ENCODE measurements at places on chromosomes 11 and 22.

DNA sequence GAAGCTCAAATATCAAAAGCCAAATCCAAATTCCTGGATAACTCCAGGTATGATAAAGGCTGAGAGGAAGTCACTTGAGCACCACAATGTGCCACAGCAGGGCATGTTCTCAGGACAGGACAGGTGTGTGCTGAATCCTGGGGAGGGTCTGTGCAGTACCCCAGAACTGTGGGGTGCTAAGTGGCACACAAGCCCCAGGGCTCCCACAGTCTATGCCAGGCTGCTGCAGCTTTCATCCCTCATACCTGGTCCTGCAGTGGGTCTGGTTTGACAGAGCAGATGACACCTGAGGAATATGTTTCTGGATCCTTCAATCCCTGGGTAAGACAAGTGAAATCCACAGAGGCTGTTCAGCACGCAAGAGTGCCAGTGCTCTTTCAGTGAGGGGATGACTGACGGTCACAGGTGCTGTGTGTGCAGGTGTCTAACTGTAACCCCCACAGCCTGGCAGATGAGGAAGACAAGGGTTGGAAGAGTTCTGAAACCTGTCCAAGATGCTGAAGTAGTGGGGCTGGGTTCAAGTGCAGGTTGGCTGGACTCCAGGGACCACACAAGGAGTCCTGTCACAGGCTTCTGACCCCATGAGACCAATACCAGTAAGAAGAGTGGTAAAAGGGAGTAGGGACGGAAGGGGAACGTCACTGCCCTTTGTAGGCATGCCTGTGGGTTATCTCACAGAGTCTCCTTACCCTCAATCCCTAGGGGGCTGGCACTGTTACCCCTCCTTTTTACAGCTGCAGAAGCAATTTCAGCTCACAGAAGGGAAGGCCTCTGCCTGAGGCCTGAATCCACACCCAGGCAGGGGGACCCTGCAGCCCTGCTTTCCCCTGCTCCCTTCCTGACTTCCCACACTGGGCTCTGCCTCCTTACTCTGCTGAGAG is 14.1 kb downstream of the SERPIND1 start:
- DNase-seq, result no peak

- no peak for DNase-seq
Measured at GRCh38 chr11:34238533-34238932, 119.3 kb downstream of the ABTB2 start.

DNA sequence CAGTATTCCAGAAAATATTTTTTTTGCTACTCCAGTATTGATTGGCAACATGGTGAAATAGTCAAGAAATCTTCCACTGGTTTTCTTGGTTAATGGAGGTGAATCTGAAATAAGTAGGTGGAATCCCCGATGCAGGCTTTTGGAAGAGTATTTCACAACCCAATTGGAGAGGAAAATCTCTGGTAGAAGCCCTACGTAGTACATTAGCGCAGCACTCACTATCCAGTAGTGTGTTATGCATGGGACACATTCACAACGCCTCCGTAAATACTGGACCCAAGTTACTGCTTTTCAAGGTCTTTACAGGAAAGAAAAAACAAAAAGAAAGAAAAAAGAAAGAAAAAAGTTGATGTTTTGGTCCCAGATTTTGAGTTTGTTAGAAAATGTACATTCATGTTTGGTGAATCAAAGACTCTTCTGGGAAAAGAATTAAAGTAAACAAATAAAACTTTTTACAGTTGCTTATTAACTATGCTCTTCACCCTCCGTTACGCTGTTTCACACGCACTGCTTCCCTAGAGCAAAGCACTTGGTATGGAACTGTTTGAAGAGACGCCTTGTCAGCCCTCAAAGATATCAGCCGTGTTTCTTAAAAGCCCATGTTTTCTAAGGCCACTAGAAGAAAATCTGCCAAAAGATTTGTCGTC is 170.4 kb upstream of the CTSC start:
- DNase-seq, result no peak

- no peak for DNase-seq
Measured at GRCh38 chr11:130020323-130020722, 17.7 kb upstream of the PRDM10 start.

DNA sequence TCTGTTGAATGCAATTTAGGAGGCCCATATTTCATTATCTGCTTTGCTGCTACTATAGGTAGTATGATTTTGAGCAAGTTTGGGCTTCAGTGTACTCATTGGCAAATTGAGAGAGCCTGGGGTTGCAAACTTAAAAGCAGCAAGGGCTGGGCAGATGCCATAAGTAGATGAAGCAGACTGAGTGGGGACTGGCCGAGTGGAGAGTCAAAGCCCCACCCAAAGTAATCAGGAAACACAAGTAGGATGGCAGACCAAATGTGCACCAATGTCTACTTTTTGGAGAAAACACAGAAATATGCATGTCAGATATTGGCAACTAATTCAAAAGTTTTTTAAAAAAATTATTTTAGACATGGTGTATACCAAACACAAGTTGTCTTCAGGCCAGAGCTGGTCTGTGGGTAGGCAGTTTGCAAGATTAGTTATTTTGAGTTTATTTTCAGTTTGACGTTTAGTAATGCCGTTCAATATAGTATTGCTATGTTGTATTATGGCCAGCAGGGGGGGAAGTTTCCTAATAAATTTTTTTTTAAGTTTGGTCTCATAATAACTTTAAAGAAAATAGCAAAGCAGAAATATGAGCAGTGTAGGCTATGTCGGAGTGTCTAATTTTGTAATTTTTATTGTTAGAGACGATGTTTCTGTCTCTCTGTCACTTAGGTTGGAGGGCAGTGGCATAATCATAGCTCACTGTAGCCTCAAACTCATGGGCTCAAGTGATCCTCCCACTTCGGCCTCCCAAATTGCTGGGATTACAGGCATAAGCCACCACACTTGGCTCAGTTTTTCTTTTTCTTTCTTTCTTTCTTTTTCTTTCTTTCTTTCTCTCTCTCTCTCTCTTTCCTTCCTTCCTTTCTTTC is 105.1 kb downstream of the HIPK3 start:
- no peak for DNase-seq

- DNase-seq, result no peak
Measured at GRCh38 chr11:45995342-45995734, 72.9 kb downstream of the LARGE2 start.

DNA sequence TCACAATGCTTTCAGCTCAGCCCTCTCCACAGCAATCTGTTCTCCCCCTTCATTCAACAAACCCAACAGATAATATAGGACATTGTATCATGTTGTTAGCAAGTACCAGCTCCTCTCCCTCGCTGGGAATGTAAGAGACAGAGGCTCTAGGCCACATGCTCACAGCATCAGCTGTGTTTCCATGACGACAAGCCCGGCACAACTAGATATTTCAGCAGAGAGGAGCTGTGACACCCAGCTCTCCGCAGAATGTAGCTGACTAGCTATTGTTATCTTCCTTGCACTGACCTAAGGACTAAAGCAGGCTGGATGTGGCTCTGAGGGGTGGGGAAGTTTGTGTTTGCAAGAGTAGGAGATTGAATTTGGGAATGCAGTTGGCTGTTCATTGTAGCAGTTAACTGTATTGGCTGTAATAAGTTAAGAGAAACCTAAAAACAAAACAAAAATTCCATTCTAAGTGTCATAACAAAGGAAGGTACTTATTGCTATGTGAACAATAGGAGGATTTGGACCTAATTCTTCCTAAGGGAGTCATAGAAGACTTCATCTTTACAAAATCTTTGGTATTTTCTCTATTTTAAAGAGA is 28.0 kb upstream of the RRAS2 start:
- DNase-seq, result no peak

DNA sequence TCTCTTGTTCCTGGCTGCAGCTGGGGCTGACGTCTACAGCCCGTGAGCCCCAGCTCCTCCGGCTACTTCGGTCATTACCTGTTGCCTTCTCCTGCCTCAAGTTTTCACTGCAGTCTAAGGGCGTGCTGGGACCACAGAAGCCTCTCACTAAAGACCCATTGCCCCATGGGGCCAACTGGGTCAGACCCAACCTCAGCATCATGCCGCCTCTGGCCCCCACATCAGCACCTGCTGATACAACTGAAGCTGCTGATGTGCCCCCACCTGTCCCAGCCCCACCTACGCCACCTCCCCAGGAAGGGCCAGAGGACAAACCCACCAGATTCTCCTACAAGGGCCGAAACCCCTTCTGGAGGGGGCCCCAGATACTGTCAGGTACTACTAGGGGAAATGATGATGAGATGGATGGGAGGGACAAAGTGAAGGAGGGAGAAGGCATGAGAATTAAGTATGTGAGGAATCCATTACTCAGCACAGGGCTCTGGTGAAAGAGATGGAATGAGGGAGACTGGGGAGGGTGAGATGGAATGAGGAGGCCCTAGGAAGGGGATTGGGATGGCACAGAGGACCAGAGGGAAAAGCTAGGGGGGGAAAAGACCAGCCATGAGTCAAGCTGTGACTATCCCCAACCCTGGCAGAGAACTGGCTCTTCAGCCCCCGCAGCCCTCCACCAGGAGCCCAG is 5.1 kb downstream of the C11orf42 start:
- no peak for DNase-seq

DNA sequence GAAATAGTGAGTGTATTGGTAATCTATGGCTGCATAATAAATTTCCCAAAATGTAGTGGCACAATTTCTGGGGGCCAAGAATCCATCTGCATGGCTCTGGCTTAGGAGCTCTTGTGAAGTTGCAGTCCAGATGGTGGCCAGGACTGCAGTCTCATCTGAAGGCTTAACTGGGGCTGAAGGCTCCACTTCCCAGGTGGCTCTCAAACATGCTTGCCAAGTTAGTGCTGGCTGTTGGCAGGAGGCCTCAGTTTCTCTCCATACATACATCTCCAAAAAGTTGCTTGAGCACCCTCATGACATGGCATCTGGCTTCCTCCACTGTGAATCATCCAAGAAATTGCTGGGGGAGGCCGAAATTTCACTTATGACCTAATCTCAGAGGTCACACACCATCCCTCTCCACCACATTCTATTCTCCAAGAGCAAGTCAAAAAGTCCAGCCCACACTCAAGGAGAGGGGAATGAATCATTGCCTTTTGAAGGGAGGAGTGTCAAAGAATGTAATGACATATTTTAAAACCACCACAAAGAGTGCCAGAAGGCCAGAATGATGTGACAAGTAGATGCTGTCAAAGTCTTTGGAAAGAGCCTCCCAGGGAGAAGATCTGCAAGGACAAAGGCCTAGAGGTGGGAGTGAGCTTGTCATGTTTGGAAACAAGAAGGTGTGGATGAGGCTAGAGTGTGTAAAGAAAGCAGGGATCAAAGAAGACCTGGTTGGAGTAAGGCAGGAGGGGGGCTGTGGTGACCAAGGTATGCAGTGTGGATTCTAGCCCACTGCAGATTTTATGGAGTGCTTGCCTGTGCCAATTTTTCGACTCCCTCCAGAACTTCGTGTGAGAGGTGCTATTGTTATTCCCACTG is 566.2 kb downstream of the MIAT start:
- DNase-seq, result no peak

DNA sequence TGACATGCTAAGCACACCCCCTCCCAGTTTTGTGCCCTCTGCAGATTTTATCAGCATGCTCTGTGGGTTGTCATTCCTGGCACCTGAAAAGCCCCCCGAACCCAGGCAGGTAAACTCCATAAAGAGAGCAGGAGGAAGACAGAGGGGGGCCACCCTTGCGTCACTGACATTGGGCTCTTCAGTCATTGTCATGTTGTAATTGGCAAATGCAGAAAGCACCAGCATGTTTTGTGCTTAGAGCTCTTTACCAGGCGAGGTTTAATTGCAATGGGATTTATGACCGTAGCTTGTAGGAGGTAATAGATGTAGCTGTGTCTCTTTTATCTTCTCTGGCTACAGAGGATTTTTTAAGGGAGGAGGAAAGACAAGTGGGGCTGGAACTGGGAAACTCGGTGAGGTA is 201.7 kb downstream of the GRIK4 start:
- no peak for DNase-seq

DNA sequence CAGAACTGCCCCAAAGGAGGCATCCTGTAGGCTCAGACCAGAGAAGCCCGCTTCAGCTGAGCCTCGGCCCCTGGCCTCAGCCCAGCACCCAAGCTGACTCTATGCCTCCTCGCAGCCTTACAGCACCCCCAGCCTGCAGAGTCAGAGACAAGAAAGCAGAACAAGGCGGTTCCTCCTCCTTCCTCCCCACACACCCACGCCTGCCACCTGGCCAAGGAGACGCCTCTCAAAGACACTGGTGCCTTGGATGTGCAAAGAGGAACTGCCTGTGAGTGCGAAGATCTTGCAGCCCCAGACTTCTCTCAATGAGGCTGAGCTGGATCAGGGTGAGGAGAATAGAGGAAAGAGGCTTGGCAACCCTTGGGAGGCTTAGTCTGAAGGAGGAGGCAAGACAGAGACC is 60.2 kb downstream of the PDE2A start:
- DNase-seq, result no peak

- no peak for DNase-seq
Measured at GRCh38 chr22:49235463-49236300, 592.0 kb downstream of the BRD1 start.

DNA sequence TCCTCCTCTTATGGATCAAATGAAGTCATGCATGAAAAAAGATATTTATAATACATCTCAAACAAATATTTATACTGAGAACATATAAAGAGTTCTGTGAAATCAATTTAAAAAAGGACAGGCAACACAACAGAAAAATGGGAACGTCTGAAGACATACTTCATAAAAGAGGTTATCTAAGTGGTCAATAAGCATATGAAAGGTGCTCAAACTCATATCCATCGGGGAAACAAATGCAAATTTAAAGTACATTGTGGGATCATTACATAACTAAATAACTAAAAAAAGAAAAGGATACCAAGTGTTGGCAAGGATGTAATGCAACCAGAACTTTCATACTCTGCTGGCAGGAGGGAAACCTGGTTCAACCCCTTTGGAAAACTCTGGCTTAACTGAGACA is 22.3 kb downstream of the TPST2 start:
- DNase-seq, result no peak

DNA sequence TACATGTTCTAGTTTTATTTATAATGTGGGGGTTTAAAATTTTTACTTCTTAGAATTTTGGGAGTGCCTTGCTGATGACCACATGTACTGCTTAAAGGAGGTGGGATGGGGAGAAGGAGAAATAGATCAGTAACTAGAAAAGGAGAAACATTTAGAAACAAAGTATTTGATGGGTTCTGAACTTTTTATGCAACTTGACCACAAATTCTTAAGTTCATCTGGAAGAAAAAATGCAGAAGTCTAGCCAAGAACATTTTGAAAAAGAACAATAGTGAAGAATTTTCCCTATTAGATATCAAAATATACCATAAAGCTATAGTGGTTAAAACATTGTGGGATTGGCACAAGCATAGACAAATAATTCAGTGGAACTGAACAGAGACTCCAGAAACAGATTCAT is 73.3 kb upstream of the AMPD3 start:
- no peak for DNase-seq

DNA sequence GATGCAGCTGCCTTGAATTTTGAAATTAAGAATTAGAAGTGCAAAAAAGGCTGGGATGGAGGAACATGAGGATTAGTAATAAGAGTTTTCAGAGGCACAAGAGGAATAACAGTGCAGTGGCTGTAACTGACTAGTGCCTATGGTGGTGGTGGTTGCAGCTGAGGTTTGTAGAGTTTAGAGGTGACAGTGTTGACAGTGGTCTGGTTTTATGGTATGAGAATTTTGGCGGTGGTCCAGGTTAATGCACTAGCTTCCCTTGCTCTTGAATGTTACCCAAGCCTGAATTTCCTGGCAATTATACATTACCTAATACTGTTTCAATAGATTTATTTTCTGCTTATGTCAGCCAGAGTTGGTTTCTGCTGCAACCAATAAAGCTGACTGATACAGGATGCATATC is 112.8 kb upstream of the C11orf87 start:
- no peak for DNase-seq

GRCh38 chr11:34194576-34195335 is 89.3 kb downstream of the NAT10 start:
- no peak for DNase-seq
